ENCODE measurements at places on chromosomes 3 and 15.

- DNase-seq, result no peak
Observed at GRCh38 chr3:134881305-134881704, 86.2 kb downstream of the EPHB1 start.

GRCh38 chr3:137766041-137766875 is 2.1 kb downstream of the SOX14 start:
- DNase-seq, result no peak

DNA sequence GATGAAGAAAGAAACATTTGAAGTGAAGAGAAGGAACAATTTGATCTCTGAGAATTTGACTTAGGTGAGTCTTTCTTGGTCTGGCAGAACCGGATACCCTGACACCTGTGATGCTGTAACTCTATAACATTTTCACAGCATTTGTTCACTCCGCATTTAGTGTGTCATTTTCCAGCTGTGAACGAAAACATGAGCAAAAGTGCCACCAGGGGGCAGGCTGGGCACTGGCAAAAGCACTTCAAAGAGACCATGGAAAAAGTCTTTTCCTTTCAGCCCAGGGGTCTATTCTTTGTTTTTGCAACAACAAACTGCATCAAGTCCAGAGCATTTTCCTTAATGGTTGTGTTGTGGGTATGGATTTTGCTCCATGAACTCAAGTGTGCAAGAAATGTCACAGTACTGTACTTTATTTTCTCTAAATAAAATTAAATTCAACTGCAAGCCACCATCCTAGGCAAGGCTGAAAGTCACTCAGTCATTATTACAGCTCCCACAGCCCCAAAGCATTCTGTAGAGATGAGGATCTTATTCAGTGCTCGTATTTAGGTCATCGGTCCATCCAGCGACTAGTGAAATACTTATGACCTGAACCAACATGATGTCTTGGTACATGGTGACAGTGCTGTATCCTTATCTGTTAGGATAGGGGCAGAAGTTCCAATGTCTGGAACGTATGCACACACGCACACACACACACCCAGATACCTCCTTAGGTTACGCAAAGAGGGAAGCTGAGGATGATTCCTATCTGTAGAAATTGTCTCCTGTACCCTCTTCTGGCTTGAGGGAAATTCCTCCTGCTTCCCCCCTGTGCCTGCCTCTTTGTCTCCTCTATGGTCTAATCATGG is 125.5 kb downstream of the GADL1 start:
- no peak for DNase-seq

DNA sequence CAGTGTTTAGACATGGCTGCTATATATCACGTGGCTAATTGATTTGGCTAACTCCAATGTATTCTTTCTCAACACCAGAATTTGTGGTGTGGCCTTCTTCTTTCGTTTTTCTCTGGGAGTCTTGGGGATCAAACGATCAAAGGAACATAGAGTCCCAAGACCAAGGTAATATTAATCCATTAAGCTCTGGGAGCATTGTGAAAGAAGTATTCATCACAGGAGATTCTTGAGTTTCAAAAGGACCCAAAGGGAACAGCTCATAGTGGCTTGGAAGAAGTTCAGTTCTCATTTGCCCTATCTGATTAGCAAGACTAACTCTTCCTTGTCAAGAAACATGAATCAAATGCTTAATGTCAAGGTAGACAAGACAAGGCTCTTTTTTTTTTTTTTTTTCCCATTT is 32.9 kb upstream of the TICRR start:
- no peak for DNase-seq

GRCh38 chr3:160454995-160455394 is 5.4 kb upstream of the TRIM59 start:
- DNase-seq, result peak; percentile 75

- no peak for DNase-seq
Observed at GRCh38 chr3:151552589-151552988, 91.7 kb upstream of the IGSF10 start.

DNA sequence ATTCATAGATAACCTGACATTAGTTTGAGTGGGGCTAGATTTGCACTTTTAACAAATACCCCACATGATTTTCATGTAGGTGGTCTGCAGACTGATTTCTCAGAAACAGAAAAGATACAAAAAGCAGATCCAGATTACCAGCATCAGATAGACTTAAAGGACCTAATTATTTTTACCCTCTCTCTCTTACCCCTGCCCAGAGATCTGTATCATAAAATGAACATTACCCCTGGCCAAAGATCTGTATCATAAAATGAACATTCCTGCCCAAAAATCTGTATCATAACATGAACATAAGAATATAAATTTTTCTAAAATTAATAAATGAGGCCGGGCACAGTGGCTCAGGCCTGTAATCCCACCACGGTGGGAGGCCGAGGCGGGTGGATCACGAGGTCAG is 14.6 kb upstream of the TRPC1 start:
- DNase-seq, result no peak

DNA sequence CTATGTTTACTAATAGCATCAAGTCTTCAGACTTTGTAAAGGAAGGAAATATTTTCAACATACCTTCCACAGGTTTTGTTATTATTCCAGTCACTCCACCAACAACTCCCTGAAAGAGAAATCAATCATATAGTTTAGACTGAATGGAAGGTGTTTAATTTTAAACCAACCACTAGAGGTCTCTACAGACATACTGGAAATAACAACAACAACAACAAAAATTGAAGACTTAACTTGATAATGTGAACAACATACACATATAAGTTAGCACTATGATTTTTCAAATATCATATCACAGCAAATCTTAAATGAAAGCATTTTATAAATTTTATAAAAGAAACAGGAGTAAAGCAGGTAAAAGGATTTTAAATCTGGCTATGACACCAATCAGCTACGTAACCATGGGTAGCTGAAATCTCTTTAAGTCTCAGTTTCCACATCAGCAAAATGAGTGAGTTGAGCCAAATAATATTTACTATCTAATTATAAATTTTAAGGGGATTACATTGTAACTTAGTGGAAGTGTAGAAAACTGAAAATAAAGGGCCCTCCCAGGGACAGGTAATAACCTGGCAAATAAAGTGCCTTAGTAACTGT is 188.2 kb downstream of the VPS13C start:
- DNase-seq, result peak; percentile 22

- no peak for DNase-seq
Observed at GRCh38 chr3:128486205-128486628, 6.8 kb downstream of the GATA2 start.

DNA sequence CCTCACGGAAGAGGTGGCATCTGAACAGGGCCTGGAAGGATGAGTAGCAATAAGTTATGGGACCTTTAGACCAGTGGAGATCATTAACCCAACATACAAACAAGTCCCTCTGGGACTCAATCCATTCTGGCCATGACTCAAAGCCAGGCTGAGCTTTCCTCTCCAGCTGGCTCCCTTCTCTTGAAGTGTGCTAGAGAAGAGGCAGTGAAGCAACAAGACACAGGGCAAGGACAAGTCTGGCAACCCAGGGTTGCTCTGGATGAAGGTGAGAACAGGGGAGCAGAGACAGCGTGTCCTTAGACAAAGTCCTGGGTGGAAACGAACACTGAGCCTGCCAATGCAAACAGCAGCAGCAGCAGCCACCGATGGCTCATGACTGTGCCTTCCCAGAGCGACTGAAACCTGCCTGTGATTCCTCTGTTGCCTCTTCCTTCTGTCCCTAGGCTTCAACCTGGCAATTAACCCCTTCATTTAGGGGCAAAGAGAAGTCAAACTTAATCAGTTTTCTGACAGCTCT is 86.8 kb downstream of the BDH1 start:
- no peak for DNase-seq

- DNase-seq, result no peak
Observed at GRCh38 chr3:20327889-20328288, 141.9 kb upstream of the SGO1 start.

GRCh38 chr3:57545636-57546268 is 1.6 kb upstream of the DNAH12 start:
- DNase-seq, result no peak

GRCh38 chr3:55402886-55403609 is 84.1 kb downstream of the WNT5A start:
- DNase-seq, result no peak

DNA sequence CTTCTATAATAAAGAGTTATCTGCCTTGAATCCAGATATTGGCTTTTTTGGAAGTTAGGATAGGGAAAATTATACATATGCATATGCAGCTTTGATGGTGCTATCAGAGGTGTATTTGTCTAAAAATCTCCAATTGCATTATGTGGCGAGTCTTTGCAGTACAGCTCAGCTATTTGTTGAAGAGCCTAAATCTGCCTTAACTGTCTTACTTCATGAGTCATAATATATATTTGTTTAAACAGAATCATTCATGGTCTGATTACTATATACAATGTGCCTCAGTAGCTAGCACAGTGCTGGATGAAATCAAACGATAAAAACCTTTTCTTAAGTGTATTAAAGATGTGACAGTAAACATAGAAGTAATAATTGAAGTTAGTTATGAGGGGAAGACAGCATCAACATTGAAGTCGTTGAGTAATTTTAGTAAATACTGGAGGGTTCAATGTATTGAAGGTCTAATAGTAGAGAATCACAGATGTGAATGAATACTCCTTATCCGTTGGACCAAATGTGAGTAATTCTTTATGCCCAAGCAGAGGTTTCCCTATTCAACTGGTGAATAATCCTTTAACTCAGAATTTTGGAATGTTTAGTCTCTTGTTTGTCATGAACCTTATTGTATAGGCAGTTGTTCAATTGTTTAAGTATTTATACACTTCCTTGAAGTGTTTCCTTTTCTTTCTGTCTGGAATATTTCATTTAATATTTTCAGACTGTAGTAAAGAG is 74.8 kb upstream of the NAALADL2 start:
- DNase-seq, result no peak

- DNase-seq, result no peak
Observed at GRCh38 chr3:9795207-9795606, 2.3 kb downstream of the ARPC4 start.

DNA sequence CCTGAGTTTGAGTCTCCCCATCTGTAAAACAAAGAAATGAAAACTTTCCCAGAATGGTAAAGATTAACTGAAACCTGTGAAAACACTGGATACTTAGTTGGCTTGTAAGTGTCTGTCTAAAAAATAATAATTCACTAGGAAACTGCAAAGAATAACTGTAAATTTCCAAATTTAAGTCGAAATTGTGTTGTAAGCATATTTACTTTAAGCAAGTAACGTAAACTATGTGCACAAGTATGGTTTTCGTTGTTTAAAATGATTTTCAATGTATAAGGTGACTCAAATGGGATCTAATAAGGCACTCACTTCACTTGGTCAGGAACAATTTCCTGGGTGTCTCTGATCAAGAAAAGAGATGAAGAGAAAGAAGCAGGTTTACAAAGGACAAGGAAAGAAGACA is 8.5 kb upstream of the TARS3 start:
- no peak for DNase-seq

DNA sequence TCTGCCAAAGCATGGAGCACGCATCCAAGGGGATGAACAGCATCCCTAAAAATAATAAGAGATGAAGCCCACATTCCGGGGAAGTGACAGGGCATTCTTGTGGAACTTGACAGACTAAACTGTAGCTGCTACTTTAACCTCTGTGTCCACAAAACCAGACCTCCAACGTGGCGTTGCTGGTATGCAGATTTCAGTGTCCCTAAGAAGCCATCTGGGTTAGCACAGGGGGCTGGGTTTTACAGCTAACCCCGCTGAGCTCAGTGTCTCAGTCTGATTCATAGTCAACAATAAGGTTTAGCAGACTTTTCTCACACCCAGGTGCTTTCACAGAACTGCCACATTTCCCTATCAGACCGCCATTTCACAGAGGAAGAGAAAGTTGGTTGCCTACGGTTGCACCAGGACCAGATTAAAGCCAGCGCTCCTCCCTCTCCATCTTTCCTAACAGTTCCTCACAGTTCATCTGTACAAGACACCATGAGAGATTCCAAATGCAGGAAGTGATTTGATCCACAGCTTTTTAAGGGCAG is 61.6 kb upstream of the CTDSPL start:
- DNase-seq, result no peak

GRCh38 chr3:141051443-141052200 is 475 bp downstream of the SPSB4 start:
- no peak for DNase-seq

DNA sequence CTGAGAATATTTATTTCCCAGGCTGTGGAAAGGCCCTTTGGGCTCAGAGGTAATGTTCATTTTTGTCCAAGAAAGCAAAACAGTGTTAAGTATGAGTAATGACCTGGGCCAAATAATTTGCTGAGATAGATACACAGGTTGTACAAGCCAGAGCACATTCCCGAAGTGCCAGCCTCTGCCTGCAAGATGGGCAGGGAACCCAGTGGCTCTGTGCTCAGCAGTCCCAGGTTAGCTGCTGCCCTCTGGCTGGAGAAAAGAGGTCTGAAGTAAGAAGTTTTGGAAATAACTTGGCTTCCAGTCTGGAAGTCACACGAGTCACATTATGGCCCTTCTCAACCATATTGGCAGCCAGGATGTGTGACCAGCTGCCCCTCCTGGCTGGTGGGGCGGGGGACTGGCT is 20.2 kb downstream of the MYZAP start:
- no peak for DNase-seq

DNA sequence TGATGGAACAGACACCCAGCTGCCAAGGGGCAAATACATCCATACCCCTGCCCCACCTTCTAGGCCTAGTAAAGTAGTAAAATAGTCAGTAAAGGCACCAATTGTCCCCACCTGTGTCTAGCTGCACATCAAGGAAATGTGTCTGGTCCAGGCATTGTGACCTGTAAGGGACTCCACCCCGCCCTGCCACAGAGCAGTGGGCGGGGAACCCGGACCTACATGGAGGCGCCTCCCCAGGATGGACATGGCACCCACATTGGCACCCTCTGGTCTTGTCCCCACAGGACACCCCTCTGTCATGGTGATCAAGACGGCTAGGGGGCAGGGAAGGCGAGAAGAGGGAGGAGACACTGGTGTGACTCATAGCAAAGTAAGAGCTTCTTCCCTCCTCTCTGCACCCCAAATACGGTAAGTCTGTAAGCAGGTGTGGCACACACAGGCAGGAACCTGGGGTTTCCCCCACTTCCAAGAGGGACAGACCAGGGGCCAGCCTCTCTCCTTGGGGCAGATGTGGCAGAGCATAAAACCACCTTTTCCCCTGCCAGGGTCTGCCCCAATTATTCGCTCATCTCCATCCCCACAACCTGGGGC is 13.5 kb upstream of the LINGO1 start:
- DNase-seq, result no peak

DNA sequence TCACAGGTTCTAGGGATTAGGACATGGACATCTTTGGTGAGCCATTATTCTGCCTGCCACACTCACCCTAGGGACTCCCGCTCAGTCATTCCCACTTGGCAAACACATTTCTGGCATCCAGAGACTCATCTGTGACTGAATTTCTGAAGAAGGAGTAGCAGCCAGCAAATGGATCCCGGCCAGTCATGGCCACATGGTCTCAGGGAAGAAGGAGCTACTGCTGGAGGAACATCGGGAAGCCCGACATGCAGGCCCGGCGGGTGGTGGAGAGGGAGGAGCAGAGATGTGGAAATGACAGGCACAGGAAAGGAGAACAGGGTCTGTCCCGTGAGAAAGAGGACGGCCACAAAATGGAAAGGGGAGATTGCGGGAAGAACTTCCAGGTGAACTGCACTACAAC is 65.4 kb downstream of the SEMA5B start:
- no peak for DNase-seq

- no peak for DNase-seq
Observed at GRCh38 chr3:120410116-120410515, 40.7 kb downstream of the FSTL1 start.

GRCh38 chr3:147987549-147987948 is 578.4 kb downstream of the ZIC1 start:
- DNase-seq, result no peak

- DNase-seq, result no peak
Observed at GRCh38 chr15:60690350-60690961, 211.5 kb upstream of the ICE2 start.

GRCh38 chr15:63195569-63196015 is 6.2 kb downstream of the RAB8B start:
- no peak for DNase-seq
